CD8-positive, alpha-beta memory T cell (primary cell): ENCODE measurements at places on chromosomes 3 and 15.
A peak's percentile ranks its signal among the peaks of the same experiment; 100 is the strongest.

GRCh38 chr15:73691396-73691795 is 7.2 kb downstream of the CD276 start:
- no peak for DNase-seq

- no peak for DNase-seq
These were observed 116.3 kb downstream of the MITF start for GRCh38 chr3:69855436-69856162.

DNA sequence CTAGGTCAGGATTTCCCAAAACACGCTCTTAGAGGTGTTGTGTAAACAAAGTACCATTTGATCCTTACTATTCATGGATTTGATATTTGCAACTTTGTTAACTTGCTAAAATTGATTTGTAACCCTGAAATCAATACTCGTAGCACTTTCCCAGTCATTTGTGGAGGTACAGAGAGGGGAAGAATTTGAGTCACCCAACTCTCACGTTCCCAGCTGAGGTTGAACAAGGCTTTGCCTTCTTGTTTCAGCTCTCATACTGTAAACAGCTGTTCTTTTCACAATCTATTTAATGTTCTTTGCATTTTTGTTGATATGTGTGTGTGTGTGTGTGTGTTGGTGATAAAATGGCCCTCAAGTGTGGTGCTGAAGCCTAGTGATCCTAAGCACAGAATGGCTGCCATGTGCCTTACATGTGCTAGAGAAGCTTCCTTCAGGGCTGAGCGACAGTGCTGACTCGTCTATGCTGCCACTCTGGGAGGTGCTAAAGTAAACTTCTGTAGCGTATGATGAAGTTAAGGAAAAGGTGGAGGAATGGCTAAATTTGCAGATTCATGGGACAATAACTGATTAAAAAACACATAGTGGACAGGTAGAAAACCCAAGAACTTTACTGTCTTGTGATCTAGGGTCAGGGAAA is 173.2 kb downstream of the APBA2 start:
- DNase-seq: no peak

DNA sequence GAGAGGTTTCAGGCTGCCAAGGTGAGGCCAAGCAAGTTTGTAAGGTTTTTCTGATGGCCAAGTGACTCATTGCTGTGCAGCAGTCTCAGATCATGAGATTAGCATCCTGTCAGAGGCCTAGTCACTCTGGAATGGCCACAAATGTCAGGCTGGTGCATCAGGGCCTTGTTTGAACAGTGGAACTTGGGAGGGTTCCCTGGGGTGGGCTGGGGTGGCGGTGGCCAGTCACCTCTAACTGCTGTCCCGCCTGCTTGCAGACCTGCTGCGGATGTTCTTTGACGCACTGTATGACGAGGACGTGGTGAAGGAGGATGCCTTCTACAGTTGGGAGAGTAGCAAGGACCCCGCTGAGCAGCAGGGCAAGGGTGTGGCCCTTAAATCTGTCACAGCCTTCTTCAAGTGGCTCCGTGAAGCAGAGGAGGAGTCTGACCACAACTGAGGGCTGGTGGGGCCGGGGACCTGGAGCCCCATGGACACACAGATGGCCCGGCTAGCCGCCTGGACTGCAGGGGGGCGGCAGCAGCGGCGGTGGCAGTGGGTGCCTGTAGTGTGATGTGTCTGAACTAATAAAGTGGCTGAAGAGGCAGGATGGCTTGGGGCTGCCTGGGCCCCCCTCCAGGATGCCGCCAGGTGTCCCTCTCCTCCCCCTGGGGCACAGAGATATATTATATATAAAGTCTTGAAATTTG is 2.8 kb upstream of the FAM131A start:
- peak; percentile 37 for DNase-seq

DNA sequence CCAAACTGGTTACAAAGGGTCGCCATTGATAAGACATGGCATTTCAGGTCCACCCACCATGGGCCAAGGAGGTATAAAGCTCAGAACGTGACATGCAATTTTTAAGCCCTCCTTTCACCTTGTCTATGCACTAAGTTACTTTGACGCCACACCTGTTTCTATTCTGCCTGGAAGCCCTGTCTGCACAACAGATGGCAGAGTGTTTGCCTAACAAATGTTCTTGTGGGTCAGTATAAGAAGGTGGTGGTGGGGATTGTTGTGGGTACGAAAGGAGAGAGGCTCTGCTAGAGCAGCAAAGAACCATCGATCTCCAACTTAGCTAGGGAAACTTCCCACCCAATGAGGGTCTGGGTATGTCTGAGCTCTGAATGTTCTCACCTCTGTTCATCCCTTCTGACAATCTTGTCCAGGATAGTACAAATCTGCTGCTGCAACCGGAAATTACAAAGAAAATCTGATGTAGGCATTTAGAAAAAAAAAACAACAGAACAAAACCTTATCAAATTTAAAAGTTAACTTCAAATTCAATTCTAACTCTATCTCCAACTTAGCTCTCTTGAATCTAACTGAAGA is 945.0 kb upstream of the CFAP20DC start:
- DNase-seq: no peak

- no peak for DNase-seq
These were observed 76.5 kb upstream of the SPRED1 start for GRCh38 chr15:38176155-38176554.

DNA sequence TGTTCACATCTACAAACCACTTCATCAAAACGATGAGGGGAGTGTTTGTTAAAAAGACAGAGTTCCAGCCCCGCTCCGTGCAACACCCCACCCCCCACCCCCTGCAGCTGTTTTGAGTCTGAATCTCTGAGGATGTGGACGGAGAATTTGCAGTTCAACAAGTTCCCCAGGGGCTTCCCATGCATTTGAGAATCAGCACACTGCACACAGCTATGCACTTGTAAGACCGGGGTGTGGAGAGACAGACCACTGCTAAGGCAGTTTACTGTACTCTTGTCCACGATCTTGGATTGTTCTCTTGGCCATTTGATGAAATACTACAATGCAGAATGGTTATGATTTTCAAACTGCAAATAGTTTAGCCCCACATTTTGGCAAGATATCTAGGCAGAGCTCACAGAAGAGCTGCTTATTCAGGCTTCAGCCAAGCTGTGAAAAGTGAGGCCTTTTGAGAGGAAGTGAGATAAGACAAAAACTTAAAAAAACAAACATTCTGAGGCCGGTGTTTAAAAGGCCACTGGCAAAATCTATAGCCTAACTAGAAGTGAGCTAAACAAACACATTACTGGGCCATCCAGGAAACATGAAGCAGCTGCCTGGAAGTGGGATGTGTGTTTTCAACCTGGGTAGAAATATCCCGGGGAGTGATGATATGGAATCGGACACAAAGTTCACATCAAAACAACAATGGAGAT is 308.2 kb upstream of the ADAMTS9 start:
- DNase-seq: no peak

DNA sequence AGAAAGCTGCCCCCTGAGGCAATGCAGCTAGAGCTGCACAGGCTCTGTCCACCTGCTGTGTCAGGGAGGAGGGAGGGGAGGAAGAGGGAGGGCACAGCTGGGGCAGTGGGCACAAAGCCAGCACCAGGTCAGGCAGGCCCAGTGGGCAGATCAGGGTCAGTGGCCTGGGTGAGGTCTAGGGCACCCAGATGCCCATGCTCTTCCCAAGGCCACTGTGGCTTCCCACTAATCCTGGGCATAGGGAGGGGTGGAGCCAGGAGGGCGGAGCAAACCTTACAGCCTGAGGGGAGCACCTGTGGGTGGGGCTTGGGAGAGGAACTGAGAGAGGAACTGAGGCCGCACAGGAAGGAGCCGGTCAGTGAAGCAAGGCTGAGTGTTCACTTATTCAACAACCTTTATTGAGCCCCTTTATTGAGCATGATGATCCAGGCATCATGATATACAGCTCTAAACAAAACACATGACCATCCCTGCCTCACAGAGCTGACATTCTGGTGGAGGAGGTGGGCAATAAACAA is 55.0 kb downstream of the RHCG start:
- DNase-seq: no peak

GRCh38 chr3:156038869-156039268 is 81.5 kb upstream of the KCNAB1 start:
- DNase-seq: no peak

DNA sequence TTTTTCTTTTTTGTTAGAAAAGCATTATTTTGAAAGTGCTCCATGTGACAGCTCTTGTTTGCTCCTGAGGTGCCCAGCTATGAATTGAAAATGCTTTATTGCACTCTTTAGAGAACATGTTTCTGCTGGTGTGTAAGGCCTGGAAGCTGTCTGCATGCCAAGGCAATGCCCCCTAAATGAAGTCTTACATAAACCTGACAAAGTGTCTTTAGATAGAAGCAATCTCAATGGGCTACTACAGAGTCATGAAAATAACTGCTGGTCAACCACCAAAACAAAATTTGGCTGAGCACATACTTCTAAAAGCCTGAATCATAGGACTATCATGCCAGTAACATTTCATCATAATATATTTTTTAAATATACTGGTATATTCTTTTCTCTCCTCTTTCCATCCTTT is 178.7 kb downstream of the THRB start:
- no peak for DNase-seq

DNA sequence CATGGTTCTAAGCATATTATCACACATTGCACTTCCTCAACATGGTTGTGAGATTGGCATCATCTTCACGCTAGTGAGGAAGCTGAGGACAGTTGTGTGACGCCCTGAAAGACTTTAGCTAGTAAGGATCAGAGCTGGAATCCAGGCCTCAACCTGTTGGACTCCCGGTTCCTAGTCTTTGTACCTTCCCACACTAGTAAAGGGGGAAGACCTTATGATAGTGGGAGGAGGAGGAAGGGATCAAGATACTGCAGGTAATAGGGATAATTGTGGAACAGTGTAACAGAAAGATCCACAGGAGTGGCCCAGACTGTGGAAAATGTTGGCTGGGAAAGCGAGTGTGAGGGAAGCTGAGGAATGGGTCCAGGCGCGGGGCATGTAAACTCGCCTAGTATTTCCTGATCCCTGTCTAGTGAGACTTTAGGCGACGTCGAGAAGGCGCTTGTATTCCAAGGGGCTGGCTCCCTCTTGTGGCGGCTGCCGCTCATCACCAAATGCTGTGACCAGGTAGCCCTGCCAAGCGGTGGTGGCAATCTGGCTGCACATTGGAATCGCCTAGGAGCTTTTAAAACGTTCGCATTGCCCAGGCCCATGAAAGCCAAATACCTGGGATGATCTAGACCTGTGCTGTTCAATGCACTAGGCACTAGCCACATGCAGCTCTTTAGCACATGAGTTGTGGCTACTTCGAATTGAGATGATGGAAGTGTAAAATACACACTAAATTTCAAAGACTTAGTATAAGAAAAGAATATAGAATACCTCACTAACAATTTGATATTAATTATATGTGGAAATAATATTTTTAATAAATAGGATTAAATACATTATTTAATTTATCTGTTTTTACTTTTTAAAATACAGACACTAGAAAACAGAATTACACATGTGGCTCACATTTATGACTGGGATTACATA is 38.8 kb upstream of the CLDN18 start:
- no peak for DNase-seq

- DNase-seq: no peak
These were observed 4.9 kb upstream of the FAM131A start for GRCh38 chr3:184332370-184333090.

DNA sequence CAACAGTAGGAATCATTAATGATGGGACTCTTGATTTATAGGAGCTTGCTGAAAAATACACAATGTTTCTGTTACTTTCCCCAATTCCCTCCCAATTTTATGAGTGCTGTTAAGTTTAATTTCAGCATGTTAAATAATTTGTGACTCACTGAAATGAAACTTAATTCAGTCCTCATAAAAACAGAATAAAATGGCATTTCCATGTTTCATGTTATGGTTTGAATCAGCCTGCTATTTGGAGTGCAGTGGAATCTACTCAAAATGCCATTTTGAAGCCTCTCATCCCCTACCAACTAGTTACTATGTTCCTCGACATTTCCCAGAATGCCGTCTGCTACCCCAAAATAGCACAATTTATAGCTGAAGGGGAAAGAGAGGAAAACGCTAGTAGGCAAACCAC is 237.5 kb downstream of the ADAMTS17 start:
- no peak for DNase-seq

DNA sequence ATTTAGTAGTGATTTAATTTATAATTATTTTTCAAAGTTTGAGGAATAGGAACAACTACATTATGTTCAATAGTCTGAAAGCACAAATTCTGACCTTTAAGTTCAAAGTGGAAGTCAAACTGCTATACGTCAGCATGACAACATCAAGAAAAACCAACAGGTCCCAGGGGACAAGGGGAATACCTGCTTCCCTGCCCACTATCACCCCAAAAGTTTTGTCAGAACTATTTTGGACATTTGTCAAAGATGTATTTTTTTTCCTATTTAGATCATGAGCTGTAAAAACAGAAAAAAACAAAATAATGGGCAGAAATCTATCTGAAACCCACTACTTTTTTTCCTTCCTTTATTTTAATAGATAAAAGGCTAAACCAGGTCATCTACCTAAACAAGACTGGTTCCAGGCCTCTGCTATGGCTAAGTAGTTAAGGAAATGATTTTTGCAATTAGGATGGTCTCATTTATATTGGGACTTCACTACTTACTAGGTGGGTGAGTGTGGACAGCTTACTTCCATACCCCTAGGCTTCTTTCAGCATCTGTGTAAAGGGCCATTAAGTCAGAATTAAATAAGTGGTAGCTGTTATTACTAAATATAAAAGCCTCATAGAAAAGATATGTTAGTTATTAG is 746.3 kb downstream of the FHIT start:
- no peak for DNase-seq

DNA sequence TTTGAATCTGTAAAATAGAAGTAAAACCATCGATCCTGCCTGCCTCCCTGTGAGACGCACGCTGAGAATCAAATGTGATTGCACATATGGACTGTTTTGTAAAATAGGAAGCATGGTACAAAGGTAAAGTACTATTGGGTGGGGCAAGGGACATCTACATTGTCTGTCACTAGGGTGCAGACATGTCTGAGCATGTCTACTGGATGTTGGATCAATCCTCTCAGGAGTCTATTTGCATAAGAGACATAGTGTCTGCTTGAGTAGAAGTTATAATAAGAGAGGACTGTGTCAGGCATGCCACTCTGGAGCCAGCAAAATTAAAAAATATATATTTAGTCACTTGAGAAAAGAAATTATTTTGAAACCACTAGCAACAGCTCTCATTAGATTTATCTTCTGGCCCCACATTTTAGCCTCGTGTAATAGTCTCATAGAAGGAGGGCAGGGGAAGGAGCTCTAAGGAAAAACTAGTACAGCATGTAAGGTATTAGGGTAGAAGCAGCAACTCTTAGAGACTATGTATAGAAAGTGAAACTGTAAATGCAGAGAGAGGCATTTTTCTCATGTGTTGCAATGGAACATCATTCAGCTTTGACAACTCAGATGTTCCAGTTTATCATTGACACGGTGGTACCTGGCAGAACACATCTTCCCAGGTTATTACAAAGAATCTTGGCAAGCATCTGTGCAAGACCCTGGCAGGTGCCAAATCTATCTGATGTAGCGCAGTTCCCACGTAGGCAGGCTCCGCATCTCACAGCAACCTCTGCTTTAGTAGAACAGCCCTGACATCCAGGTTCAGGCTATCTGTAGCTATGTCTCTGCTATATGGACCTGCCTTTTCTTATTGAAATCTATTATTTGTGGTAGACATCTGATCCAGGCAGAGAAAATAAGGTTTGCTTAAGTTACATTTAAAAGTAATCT is 85.2 kb upstream of the CHL1 start:
- no peak for DNase-seq
